ENCODE measurements at places on chromosomes 16 and 17. TPM values are rescaled to one million over a fixed set of nuclear protein-coding genes. Genes with fewer than 3 reads are reported as not detected.

CBFA2T3 gene
- 0.21 TPM for total RNA-seq

CEP295NL gene
- total RNA-seq: 0.21 TPM

ATAD5 gene
- total RNA-seq: 6.3 TPM

KRTAP1-1 gene
- not detected for total RNA-seq

NPTX1 gene
- total RNA-seq: not detected

DNA sequence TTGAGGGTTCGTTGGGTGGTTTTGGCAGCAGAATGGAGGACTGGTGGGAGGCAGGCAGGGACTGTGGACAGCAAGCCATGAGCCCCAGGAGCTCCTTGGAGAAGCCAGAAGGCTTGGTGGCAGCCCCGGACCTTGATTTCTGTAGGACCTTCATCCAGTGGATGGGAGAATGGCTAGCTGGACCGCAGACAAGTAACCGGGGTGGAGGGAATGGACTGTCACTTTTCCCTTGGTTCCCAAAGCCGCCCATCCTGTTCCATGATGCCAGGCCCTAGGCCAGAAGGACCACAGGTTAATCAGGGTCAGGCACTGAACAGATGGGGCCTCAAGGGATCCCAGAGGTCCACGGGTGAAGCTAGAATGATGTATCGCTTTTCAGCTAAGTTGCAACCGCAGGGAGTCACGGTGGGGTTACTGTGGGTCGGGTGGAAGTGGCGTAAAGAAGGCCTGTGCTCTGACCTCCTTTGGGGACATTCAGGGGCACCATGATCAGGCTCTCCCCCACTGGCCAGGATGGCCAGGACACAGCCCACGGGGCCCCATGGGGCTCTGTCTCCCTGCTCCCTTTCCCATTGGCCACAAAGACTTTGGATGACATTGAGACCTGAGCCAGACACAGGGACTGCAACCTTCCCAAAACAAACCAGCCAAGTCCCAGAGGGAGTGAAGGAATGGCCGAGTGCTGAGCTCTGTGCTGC, 66.9 kb upstream of the MRTFB start:
- DNase-seq: no peak
- H3K4me3 ChIP-seq: no peak overlapping the region
- H3K36me3 ChIP-seq: no peaks in the 10 kb centered on the region
- peaks cover 25% of the 10 kb centered on the region for H3K4me1 ChIP-seq

DNA sequence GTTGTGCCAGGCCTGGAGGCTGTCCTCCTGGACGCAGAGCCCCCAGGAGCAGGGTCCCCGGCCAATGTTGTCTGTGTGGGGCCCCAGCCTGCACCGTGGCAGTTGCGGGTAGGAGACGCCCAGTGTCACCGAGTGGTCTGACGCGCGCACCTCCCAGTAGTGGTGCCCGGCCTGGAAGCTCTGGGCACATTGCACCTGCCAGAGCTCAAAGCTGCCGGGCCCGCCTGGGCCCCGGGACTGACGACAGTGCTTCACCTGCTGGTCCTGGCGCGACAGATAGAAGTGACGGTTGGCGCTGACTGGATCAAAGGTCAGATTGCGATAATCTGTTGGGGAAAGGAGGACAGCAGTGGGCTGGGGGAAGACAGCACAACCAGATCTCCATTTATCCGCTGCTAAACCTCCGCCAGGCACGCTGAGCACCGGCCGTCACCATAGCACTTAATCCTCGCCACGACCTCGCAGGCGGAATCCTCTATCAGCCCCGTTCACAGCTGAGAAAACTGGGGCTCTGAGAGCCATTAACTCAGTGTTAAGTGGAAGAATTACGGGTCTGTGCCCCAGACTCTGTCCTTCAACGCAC, 5.6 kb downstream of the TRIM65 start:
- DNase-seq: no peak
- H3K4me3 ChIP-seq: no peak overlapping the region
- peaks cover 8% of the 10 kb centered on the region for H3K4me1 ChIP-seq
- no peaks in the 10 kb centered on the region for H3K36me3 ChIP-seq

DNA sequence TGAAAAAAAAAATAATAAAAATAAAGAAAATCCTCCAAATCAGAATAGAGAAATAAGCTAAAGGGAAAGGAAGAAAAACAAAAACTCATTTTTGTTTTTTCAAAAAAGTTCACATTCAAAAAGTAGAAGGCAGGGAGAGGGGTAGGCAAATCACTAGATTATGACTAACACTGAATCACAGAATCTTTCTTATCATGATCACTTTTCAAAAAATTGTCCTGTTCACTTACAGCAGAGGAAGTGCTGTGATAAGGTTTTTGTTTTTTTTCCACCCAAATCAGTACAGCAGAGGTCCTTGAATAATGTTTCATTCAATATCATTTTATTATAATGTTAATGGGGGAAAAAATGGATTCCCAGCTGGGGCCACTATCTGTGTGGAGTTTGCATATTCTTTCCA, 106.4 kb downstream of the CA4 start:
- no peaks in the 10 kb centered on the region for H3K4me1 ChIP-seq
- H3K36me3 ChIP-seq: peaks cover 30% of the 10 kb centered on the region

DNA sequence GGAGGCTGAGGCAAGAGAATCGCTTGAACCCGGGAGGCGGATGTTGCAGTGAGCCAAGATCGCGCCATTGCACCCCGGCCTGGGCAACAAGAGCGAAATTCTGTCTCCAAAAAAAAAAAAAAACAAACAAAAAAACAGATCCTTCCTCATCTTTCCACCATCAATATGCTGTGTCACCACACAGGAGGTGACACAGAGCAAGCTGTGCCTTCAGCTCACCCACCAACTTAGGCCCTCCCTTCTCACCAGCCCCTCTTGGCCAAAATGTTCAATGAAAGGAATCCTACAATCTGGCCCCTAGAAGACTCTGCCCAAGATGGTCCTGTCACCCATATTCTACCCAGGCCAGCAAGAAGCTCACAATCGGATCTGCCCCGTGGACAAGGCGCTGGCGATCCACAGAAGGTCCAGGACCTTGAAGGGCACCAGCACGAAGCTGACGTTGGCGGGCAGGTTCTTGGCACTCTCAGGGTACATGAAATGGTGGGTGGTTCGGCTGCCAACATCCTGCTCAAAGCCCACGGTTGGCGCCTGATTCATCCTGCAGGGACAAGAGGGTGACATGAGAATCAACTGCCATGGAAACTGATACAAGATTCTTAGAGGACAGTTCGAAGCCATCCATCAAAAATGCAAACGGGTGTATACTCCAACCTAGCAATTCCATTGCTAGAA, 41.4 kb downstream of the DDX19A start:
- H3K36me3 ChIP-seq: peaks cover 20% of the 10 kb centered on the region
- H3K27ac ChIP-seq: no peak overlapping the region
- no peaks in the 10 kb centered on the region for H3K27me3 ChIP-seq
- no peak for DNase-seq
- no peaks in the 10 kb centered on the region for H3K4me1 ChIP-seq
- H3K4me3 ChIP-seq: no peak overlapping the region

GRCh38 chr16:54847207-54847606, 83.5 kb upstream of the IRX5 start:
- H3K4me3 ChIP-seq: no peak overlapping the region
- DNase-seq: no peak
- no peaks in the 10 kb centered on the region for H3K27me3 ChIP-seq
- no peaks in the 10 kb centered on the region for H3K4me1 ChIP-seq

- no peaks in the 10 kb centered on the region for H3K36me3 ChIP-seq
- no peaks in the 10 kb centered on the region for H3K27me3 ChIP-seq
- H3K4me1 ChIP-seq: peaks cover 35% of the 10 kb centered on the region
- no peak for DNase-seq
Measured at GRCh38 chr16:89374393-89374960, 115.9 kb downstream of the ANKRD11 start.

- H3K27me3 ChIP-seq: no peaks in the 10 kb centered on the region
- no peaks in the 10 kb centered on the region for H3K36me3 ChIP-seq
- H3K27ac ChIP-seq: no peak overlapping the region
- peak overlapping the region; percentile 75 for H3K4me3 ChIP-seq
- H3K4me1 ChIP-seq: peaks cover 46% of the 10 kb centered on the region
- DNase-seq: peak; percentile 64
Measured at GRCh38 chr16:4372578-4373355, 1.1 kb downstream of the VASN start.

- DNase-seq: no peak
- no peak overlapping the region for H3K27ac ChIP-seq
- no peaks in the 10 kb centered on the region for H3K4me1 ChIP-seq
- H3K27me3 ChIP-seq: no peaks in the 10 kb centered on the region
Measured at GRCh38 chr17:48121923-48122664, 14.5 kb downstream of the SNX11 start.

- no peak overlapping the region for H3K4me3 ChIP-seq
- H3K4me1 ChIP-seq: no peaks in the 10 kb centered on the region
- no peaks in the 10 kb centered on the region for H3K36me3 ChIP-seq
- no peaks in the 10 kb centered on the region for H3K27me3 ChIP-seq
- no peak for DNase-seq
Measured at GRCh38 chr16:29192329-29193247, 207.7 kb downstream of the LAT start.

GRCh38 chr17:74063439-74063838, 140.0 kb upstream of the RPL38 start:
- DNase-seq: no peak
- no peaks in the 10 kb centered on the region for H3K4me1 ChIP-seq
- no peaks in the 10 kb centered on the region for H3K36me3 ChIP-seq
- H3K4me3 ChIP-seq: no peak overlapping the region
- no peak overlapping the region for H3K27ac ChIP-seq

- peaks cover 12% of the 10 kb centered on the region for H3K36me3 ChIP-seq
- no peaks in the 10 kb centered on the region for H3K27me3 ChIP-seq
- no peak for DNase-seq
- H3K27ac ChIP-seq: peak overlapping the region; percentile 79
- no peak overlapping the region for H3K4me3 ChIP-seq
Measured at GRCh38 chr17:21200590-21201297, 13.2 kb downstream of the TMEM11 start.

DNA sequence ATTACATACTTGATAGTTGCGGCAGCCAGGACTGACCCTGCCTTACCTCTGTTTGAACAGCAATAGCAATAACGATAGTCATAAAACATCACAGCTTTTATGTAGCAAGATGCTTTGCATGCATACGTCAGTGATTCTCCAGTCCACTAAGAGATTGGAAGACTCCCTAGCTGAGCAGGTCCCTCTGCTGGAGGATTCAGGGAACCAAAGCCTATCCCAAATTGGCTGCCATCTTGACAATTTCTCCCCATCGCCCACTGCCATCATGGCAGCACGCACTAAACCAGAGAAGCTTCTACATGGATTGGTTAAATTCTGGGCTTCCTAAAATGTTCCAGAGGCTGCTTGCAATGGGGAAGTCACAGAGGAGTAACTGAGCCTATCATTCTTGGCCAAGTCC, 360.6 kb upstream of the XYLT1 start:
- DNase-seq: no peak
- H3K27me3 ChIP-seq: no peaks in the 10 kb centered on the region
- no peaks in the 10 kb centered on the region for H3K36me3 ChIP-seq
- no peak overlapping the region for H3K4me3 ChIP-seq
- no peak overlapping the region for H3K27ac ChIP-seq
- no peaks in the 10 kb centered on the region for H3K4me1 ChIP-seq

- H3K27ac ChIP-seq: no peak overlapping the region
- no peak overlapping the region for H3K4me3 ChIP-seq
- H3K4me1 ChIP-seq: peaks cover 23% of the 10 kb centered on the region
- H3K36me3 ChIP-seq: no peaks in the 10 kb centered on the region
- no peaks in the 10 kb centered on the region for H3K27me3 ChIP-seq
Measured at GRCh38 chr17:32873114-32873513, 3.8 kb downstream of the MYO1D start.

- no peak overlapping the region for H3K4me3 ChIP-seq
- H3K27me3 ChIP-seq: no peaks in the 10 kb centered on the region
- no peak overlapping the region for H3K27ac ChIP-seq
- no peaks in the 10 kb centered on the region for H3K36me3 ChIP-seq
Measured at GRCh38 chr16:79229361-79229760, 371.2 kb downstream of the MAF start.

- DNase-seq: no peak
- no peak overlapping the region for H3K27ac ChIP-seq
- H3K4me1 ChIP-seq: no peaks in the 10 kb centered on the region
- H3K4me3 ChIP-seq: no peak overlapping the region
Measured at GRCh38 chr17:6108382-6108781, 38.2 kb downstream of the WSCD1 start.

DNA sequence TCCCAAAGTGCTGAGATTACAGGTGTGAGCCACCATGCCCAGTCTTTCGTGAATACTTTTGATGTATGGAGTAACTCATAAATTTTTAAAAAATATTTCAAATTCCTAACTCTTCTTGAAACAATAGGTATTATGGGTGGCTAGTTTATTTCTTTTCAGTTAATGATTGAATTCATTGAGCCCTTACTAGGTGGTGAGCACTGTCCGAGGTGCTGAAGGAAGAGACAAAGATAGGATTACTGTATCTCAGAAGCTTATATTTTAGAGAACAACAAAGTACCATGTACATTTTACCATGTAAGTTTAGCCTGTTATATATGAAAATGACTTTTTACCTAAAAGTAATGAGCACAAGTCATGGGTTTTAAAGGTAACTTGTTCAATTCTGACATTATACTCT, 418.3 kb downstream of the NPIPA7 start:
- no peaks in the 10 kb centered on the region for H3K36me3 ChIP-seq
- peak; percentile 70 for DNase-seq
- H3K27me3 ChIP-seq: no peaks in the 10 kb centered on the region
- no peak overlapping the region for H3K27ac ChIP-seq

- no peak overlapping the region for H3K4me3 ChIP-seq
- no peaks in the 10 kb centered on the region for H3K27me3 ChIP-seq
- H3K27ac ChIP-seq: peak overlapping the region; percentile 93
- H3K4me1 ChIP-seq: peaks cover 35% of the 10 kb centered on the region
- no peak for DNase-seq
Measured at GRCh38 chr16:389352-389751, 7.6 kb upstream of the PGAP6 start.

DNA sequence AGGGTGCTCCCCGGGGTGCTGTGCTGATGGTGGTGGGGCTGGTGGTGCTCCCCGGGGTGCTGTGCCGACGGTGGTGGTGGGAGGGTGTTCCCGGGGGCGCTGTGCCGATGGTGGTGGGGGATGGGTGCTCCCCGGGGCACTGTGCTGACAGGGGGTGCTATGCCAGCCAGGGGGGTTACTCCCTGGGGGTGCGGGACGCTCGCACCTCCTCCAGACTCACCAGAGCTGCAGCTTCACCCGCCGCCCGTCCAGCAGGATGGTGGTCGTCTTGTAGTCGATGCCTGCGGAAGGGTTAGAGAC, 16.0 kb upstream of the WDR45B start:
- no peak overlapping the region for H3K4me3 ChIP-seq
- H3K4me1 ChIP-seq: no peaks in the 10 kb centered on the region
- H3K36me3 ChIP-seq: no peaks in the 10 kb centered on the region
- H3K27ac ChIP-seq: no peak overlapping the region

DNA sequence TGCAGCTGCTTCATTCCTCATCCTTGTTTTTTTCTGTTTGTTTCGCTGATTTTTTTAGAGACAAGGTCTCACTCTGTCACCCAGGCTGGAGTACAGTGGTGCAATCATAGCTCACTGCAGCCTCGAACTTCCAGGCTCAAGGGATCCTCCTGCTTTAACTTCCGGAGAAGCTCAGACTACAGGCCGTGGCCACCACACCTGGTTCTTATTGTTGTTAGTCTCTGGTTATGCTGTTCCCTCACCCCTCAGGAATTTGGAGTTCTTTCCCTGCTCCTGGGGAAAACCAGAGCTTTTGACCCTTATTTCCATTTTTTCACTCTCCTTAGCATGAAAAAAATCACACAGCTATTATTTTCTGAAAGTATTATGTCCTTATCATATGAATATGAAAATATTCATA, 1.8 kb downstream of the ODF4 start:
- H3K36me3 ChIP-seq: no peaks in the 10 kb centered on the region
- no peaks in the 10 kb centered on the region for H3K4me1 ChIP-seq
- no peaks in the 10 kb centered on the region for H3K27me3 ChIP-seq
